ENCODE measurements at places on chromosomes 3 and 15.

DNA sequence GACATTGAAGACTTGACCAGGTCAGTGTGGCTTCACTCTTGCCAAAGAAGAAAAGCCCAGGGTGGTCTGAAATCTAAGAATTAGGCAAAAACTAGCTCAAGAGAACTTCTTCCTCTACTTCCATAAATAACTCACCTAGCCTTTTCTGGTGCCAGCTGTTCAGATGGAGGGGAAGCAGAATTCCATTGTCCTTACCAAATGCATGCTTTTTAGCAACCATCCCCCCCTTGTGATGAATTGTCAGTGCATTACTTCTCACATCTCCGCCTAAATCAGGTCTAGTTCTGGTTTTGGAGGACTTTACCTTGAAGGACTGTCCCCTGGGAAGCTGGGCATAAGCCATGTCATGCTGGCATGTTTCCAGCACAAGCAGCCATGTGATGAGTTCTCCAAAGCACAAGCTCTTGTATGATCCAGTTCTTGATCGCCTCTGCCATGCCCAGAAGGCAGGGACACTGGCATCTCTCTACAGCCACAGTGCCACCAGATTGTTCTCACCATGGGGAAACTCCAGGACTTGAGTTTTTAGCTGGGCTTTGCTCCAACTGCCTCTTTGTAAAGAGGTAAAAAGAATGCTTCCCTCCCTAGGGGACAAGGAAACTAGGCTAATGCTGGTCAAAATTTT is 96.4 kb upstream of the IL12A start:
- peak; percentile 95 for DNase-seq

- DNase-seq, result no peak
These were observed 25.7 kb downstream of the INSYN1 start for GRCh38 chr15:73727330-73727976.

- no peak for DNase-seq
These were observed 108.6 kb downstream of the ZNF385D start for GRCh38 chr3:21642433-21642832.

DNA sequence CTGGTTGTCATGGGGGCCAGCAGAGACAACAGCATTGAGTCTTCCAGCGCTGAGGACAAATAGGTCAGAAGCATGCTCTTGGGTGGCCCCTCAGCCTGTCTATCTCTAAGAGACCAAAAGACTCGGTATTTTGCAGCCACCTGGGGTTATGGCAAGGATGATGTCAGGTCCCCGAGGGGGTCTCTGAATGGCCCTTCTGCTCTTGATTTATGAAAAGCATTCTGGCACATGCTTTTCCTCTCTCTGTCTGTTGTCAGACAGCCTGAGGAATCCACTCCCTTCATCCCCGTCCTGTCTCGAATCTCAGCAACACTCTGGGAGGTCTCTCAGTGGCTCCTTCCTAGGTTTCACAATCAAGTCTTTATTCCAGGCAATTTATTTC is 156.6 kb upstream of the RGMA start:
- DNase-seq, result no peak

DNA sequence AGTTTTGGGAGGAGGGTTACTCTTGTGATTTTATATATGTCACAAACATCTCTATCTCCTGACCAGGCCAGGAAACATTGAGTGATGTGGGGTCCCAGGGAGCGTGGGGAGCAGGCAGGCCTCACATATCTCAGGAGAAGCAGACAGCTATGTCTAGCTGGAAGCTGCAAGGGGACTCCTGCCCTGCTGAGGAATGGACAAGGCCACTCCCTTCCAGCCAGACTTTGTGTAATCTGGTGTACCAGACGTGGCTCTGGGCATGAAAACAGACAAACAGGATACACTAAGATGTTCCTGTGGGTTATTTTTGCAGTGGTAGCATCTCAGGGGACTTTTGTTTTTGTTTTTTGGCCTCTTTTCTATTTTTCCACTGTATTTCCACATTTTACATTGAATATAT is 23.2 kb downstream of the CYP8B1 start:
- no peak for DNase-seq

- DNase-seq, result no peak
These were observed 235.3 kb upstream of the MME start for GRCh38 chr3:154844863-154845262.

GRCh38 chr3:106860182-106860581 is 517.1 kb upstream of the CCDC54 start:
- no peak for DNase-seq

- no peak for DNase-seq
These were observed 5.9 kb downstream of the GPX1 start for GRCh38 chr3:49352281-49352680.

- DNase-seq, result no peak
These were observed 59.1 kb upstream of the RASGRP1 start for GRCh38 chr15:38623744-38624143.

DNA sequence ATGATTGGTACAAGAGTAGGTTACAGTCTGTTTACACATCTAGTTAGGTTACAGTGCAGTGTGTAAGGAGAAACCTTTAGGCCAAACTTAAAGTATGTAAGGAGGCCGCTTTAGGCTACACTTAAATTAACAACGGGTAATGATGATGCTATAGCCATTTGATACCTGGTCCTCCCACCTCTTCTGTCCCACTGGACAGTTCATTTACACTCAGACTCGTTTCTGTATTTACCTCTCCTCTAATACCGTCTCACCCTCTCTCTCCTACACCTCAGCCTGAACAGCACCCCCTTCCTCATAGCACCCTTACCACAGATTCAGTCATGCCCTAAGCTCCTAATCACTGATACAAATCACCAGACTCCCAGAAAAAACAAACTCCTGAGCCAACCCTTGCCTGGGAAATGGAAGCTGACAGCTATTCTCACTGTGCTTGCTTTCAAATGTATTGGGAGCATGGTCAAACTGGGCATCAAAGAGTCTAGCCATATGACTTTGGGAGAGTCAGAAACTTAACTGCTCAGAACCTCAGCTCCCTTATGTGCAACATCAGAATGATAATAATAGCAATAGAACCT is 241.3 kb upstream of the SETMAR start:
- no peak for DNase-seq

- no peak for DNase-seq
These were observed 27.9 kb upstream of the SFMBT1 start for GRCh38 chr3:53073553-53074365.

GRCh38 chr3:71549951-71550350 is 33.6 kb downstream of the FOXP1 start:
- no peak for DNase-seq

DNA sequence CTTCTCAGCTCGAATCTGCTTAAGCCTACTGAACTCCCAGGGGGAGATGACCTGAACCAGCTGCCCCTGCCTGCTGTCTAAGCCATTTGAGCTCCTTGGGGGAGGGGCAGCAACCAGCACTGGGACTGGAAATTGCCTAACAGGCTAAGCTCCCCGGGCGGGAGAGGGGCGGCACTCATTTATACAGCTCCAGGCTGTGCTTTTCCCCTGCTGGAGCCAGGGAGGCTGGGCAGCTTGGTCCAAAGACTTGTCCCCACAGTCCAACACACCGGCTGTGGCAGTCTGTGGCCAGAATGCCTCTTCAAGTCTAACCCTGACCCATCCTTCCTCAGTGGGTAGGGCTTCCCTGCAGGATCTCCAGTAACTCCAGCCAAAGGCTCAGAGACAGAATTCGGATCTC is 1241.5 kb downstream of the ROBO2 start:
- DNase-seq, result no peak

DNA sequence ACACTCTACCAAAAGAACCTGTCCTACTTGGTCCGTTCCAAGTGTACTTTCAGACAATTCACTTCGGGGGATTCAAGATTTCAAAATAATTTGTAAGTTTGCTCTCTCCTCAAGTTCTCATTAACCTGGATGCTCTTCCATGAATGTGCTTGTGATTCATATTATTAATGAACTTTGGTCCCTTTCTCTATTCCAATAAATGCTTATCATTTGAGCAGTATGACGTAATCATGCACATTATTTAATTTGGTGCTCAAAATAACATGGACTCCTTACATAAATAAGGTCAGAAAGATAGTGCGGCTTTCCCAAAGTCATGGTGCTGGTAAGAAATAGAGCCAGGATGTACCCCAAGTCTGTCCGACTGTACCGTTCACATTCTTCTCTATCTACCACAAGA is 323.2 kb upstream of the SLCO3A1 start:
- no peak for DNase-seq

DNA sequence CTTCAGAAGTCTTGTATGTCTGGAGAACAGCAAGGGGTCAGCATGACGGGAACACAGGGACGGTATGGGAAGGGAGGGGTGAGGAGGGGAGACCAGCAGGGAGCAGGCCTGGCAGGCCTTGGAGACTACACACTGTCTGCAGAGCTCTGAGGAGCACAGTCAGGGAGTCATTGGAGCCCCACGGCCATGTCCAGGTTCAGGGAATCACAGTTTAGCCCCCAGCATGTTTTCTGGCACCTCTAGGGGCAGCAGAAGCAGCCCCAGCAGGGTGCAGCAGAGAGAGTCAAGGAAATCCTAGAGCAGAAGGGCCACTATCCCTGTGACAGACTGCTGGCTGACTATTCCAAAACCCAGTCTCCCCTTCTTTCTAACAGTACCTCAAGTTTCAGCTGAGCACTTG is 3.2 kb downstream of the LAMP3 start:
- peak; percentile 74 for DNase-seq

DNA sequence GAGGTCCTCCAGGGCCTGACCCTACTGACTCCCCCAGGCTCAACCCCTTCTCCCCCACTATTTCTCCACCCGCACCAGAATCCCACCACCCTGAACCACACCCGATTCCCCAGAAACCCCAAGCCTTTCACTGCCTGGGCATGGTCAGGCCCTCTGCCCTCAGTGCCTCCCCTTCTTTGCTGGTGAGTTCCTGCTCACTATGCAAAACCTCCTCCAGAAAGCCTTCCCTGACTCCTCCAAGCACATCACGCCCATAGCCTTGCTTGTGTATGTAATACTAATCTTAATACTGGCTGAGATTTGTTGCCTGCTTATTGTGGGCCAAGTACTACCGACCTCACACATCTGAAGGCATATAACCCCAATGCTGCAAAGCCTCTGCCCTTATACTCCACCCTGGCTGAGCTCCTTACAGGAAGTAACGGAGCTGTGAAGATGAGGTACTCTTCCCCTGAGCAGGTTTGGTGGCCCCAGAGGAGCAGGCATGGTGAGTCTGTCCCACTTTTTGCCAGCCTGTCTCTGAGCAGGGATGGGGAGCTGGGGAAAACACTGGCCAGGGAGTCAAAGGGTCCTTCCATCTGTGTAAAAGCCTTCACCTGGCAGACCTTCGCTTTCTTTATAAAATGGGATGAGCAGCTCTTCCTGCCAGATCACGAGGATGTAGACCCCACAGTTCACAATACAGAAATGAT is 9.5 kb downstream of the RAB6B start:
- no peak for DNase-seq

GRCh38 chr3:39361252-39361927 is 21.8 kb upstream of the SLC25A38 start:
- no peak for DNase-seq

DNA sequence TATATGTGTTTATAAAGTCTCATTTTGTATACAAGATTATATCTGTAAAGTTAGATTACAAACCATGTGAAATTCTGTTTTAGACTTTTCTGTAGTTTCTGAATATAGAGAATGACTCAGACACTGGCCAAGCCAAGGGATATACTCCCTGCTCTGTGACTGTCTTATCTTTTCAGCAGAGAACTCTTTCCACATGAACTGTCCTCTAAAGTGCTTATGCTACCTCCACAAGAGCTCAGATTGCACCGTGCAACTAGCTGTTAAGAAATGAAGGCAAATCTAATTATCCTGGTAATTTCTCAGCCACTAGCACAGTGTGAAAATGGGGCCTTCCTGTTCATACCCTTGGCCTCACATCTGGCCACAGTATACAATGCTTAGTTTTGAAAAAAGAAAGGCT is 44.3 kb upstream of the CPNE4 start:
- no peak for DNase-seq

GRCh38 chr3:86995537-86995936 is 4.6 kb upstream of the VGLL3 start:
- DNase-seq, result no peak

DNA sequence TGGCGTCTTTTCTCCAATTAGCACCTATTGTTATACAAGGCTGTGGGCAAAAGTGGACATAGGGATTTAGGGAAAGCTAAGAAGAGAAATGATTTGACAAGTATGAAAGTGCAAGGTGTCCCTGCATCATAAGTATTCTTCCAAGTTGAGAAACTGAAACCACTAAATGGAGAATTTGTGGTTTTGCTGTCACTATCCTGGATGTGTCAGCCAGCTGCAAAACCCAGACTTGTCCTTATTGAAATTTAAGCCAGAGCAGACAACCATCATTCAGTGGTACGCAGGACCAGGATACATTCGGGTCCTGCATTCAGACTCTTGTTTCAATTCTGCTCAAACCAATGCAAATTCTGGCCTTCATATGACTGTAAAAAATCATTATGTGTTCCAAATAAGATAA is 384.8 kb upstream of the TGFBR2 start:
- DNase-seq, result no peak

- no peak for DNase-seq
These were observed 27.7 kb upstream of the MUC4 start for GRCh38 chr3:195839260-195840010.

DNA sequence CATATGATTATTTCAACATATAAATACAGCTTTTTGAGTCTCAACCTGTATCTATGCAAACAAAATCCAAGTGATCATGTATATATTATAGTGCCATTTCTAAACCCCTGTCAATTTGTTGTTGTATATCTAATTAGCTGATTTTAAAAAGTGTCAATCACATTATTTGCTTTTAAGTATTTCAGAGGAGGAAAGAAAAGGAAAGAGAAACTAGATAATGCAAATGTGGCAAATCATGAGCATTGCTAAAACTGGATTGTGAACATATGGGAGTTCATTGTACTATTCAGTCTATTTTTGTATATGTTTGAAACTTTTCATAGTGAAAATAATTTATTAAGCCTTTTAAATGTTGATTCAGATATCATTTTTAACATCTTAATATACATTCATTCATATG is 190.7 kb downstream of the ZIC4 start:
- DNase-seq, result no peak

DNA sequence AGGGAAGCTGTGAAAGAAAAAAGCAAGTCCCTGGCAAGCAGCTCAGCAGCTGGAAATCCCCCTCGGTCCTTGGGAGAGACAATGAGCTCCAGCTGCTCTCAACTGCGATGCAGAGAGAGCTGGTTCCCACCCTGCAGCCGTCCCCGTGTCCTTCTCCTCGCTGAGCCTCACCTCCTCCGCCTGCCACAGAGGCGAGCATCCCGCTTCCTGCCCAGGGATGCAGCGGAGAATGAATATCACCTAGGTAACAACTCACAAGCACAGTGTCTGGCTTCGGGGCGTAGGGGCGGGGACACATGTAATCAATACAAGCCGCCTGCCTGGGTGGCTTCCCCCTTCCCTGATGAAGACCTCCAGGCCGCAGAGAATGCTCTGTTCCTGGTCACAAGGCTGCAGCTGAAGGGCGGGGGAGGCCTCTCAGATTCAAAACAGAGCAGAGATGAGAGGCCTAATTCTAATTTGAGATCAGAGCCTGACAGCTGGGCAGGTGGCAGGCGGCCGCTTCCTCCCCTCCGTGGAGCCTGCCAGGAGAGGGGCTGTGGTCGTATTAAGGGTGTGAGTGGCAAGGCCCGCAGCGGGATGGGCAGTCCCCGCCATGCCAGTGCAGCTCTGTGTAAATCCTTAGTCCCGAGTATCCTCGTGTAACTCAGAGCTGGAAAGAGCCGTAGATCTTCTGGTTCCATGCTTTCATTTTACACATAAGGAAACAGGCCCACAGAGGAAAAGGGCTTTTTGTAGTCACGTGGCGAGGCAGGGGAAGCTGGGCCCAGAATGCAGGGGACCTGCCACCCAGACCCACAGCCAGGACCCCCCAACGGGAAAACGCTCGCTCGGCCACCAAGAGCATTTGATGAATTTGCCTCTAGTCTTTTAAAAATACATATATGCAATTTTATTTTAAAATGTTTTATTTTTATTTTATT is 24.3 kb downstream of the ZDHHC19 start:
- DNase-seq, result peak; percentile 77

Measured in G401 (cell line).